ENCODE measurements at places on chromosomes 3 and 15.

GRCh38 chr3:71785532-71786216 lies 726 bp upstream of the PROK2 start:
- no peak for DNase-seq

GRCh38 chr15:93298901-93299300 lies 209.9 kb upstream of the RGMA start:
- DNase-seq = no peak

GRCh38 chr3:112078125-112079083 lies 7.8 kb upstream of the C3orf52 start:
- DNase-seq = no peak

GRCh38 chr15:25426896-25427610 lies 11.8 kb downstream of the UBE3A start:
- DNase-seq = no peak

GRCh38 chr3:138497851-138498250 lies 63.4 kb downstream of the ESYT3 start:
- DNase-seq = no peak

- DNase-seq = peak; percentile 73
These were observed 6.2 kb upstream of the CCDC80 start for GRCh38 chr3:112647122-112647521.

- DNase-seq = peak; percentile 61
These were observed 36.7 kb upstream of the BLM start for GRCh38 chr15:90680371-90680935.

DNA sequence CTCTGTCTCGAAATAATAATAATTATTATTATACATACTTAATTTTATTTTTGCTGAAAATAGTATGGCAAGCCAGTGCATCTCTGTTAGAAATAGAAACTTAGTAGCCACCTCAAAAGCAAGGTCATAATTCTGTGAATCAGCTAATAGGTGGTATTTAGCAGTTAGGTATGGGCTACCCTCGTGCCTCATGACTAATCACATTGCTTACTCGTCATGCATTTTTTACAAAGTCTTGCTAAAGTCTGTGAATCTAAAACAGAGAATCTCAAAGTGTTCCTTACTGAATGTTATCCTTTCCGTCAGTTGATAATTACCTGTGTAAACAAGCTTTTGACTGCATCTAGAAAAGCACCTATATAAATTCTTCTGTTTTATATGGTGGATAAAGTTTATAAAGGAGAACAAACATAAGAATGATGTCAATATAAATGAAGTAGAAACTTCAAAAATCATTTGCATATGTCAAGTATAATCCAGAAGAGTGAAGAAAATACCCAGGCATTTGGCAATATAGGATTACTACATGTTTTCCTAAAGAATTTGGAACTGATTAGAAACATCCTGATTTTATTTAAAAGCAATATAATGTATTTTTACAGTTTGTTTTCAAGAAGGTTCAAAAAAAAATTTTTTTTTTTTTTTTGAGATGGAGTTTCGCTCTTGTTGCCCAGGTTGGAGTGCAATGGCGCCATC lies 6.2 kb downstream of the PPARG start:
- peak; percentile 75 for DNase-seq

GRCh38 chr3:195160908-195161434 lies 110.0 kb downstream of the XXYLT1 start:
- no peak for DNase-seq

DNA sequence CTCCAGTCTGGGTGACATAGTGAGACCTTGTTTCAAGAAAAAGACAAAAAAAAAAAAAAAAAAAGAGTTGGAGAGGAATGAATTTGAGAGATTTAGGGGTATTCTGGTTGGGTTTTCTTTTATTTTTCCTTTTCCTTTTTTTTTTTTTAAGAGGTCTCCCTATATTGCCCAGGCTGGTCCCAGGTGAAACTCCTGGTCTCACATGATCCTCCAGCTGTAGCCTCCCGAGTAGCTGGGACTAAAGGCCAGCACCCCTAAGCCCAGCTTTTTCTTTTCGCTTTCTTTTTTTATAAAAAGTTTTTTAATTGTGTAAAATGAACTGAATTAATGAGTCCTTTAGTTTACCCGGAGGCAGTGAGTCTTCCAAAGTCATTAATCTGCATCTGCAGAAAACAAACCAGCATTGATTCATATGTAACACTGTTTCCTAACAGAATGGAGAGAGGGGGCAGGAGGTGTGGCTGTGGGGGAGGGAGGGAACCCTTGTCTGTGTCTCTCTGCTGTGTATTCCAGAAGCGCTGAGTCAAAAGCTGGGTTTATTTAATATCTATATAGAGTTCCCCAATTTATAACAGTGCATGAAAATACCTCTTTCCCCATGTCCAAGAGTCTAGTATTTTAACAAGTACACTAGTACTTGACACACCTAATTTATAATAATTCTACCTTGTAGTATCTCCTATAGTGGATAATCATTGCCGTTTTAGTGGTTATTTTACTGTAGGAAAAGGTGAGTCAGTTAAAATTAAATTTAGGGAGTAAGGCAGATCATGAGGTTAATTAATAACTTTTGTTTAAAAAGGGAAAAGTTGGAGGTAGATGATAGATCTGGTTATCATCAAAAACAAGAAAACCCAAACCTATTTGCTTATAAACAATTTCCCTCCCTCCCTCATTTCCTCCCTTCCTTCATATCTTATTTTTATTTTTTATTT lies 2.6 kb upstream of the DPPA4 start:
- no peak for DNase-seq

- DNase-seq = no peak
These were observed 406.7 kb upstream of the NR2F2 start for GRCh38 chr15:95923792-95924191.

DNA sequence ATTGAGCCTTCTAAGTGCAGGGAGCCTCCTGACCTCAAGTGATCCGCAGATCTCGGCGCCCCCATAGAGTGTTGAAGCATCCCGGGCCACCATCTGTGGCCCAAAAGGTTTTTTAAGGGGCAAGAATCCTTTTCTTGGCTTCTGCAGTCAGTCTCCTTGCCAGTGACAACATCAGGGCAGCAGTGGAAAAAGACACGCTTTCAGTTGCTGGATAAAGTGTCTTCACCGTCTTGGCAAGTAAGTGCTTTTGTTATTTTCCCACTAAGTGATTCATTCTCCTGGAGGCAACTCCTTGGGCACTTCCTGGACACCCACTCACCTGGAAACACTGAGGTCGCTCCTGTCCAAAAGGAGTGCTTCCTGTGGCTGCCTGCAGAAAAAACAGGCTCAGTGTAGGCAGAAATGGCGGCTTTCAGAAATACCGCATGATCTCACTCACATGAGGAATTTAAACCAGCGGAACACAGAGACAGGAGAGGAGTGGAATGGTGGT lies 71.7 kb upstream of the ABHD2 start:
- DNase-seq = peak; percentile 50
